Body of pancreas (tissue), 4 donors: ENCODE measurements at places on chromosomes 1 and 21. TPM values are rescaled to one million over a fixed set of nuclear protein-coding genes. Genes with fewer than 3 reads are reported as not detected.

DNA sequence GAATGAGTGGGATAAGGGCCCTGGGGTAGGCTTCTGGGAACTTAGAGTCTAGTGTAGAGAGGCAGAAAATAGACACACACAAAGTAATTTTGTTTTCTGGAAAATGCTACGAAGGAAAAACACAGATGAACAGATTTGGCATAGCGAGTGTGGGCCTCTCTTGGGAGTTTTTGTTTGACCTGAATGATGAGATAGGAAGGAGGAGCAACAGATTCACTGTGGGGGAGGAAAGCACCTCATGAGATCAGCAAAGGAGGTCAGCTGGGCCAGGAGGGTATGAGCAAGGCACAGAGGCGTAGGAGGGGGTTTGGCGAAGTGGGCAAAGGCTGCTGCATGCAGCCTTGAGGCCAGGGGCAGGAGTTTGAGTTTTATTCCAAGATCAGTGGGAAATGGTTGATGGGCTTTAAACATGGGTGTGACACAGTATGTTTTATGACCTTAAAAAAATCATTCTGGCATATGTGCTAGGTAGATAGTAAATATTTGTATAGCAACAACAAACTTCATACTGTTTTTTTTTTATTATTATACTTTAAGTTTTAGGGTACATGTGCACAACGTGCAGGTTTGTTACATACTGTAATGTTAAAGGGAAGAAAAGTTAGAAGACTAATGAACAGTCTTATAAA, 57.9 kb downstream of the FGGY start:
- DNase-seq: no peak

DNA sequence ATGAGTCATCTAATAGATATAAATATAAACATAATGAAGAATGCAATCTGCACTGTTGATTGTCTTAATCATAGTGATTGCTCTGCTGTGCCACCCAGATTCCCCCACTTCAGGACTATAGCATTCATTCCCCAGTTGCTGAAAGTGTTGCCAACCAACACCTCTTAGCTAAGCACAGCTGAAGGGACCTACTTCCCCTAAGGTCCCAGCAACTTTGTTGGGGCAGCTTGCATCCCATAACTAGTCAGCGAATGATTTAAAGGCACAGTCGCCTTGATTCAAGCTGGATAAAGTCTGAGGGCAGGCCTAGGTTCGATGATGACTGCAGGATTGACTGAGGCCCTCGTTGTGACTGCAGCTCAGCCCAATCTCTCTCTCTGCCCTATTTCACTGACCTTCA, 14.3 kb upstream of the RGS1 start:
- no peak for DNase-seq

DNA sequence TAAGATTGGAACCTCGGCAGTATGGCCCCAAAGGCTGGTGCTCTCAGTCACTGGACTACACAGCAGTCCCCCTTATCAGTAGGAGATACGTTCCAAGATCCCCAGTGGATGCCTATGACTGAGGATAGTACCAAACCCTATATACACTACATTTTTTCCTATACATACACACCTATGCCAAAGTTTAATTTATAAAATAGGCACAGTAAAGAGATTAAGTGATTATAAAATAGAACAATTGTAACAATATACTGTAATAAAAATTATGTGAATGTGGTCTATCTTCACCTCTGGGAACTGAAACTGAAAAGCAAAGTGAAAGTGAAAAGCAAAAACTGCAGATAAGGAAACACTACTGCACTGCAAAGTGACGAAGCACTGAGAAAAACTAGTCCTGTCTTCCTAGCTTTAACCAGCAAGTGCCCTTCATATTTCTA, 96.8 kb downstream of the INTS7 start:
- DNase-seq: no peak

DNA sequence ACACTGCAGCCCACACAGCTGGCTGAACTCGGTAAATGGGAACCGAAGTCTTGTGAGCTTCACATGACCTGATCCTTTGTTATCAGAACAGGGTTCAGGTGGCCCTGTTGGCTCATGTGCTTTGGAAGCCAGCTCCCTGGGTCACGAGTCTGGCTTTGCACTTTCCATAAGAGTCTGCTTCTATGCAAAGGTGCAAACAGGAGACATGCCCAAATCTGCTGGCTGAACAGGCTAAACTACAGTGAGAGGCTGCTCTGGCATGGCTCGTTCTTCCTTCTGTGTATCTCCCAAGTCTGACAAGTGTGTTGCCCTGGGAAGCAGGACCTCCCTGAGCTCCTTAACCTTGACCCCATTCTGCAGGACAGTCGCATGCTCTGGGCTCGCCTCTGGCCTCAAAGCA, 549.6 kb downstream of the KIF26B start:
- DNase-seq: no peak

DNA sequence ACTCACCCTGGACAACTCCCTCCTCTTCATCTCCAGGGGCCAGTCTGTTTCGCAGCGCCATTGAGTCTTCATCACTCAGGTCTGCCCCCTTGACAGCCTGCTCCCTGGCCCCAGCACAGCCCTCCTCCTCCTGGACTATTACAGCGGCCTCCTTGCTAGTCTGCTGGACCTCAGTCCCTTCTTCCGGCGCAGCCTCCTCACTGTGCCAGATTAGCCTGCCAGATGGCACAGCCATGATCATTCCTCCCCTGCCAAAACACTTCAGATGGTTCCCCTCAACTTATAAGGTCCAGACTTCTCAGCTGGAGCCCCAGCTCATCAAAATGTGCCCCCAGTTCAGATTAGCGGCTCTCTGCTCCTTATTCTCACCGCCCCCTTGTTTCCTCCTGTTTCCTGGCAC, 7.0 kb upstream of the CELSR2 start:
- no peak for DNase-seq

Gene KCNJ10
- not detected for total RNA-seq
